ENCODE measurements at places on chromosomes 2 and 18.

- peak; percentile 85 for DNase-seq
Measured at GRCh38 chr2:158845859-158846258, 50.7 kb downstream of the DAPL1 start.

- no peak for DNase-seq
Measured at GRCh38 chr2:23449413-23449812, 64.4 kb downstream of the KLHL29 start.

GRCh38 chr2:142179686-142180085, 48.9 kb upstream of the LRP1B start:
- DNase-seq, result no peak

- no peak for DNase-seq
Measured at GRCh38 chr2:133774654-133775015, 206.4 kb upstream of the NCKAP5 start.

- no peak for DNase-seq
Measured at GRCh38 chr18:515838-516237, 15.3 kb upstream of the COLEC12 start.

- DNase-seq, result no peak
Measured at GRCh38 chr2:188668017-188668680, 306.0 kb upstream of the COL3A1 start.

- DNase-seq, result peak; percentile 86
Measured at GRCh38 chr18:50819027-50819727, 639 bp downstream of the MRO start.

- DNase-seq, result peak; percentile 82
Measured at GRCh38 chr2:219309278-219309677, at the start of gene PTPRN. TSS of gene PTPRN (minus strand) at chr2:219309401. CDS start at chr2:219309332, 69 bp downstream.

DNA sequence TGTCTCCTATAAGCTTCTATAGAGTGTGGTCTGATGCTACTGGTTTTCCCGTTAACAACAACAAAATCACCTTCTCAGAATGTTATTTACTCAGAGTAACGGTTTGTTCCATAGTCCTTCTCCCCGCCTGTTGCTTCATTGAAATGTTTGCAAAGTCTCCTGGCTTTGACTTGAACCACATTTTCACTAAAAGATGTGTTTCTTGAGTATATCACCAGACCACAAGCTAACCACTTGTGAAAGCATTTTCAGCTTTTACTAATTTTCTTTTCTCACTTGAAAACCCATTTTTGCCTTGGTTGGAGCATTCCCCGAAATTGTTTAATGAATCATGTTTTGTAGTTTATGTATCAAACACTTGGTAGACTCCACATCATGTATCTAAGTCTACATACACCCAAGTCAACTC, 121.2 kb downstream of the DPP4 start:
- DNase-seq, result no peak

DNA sequence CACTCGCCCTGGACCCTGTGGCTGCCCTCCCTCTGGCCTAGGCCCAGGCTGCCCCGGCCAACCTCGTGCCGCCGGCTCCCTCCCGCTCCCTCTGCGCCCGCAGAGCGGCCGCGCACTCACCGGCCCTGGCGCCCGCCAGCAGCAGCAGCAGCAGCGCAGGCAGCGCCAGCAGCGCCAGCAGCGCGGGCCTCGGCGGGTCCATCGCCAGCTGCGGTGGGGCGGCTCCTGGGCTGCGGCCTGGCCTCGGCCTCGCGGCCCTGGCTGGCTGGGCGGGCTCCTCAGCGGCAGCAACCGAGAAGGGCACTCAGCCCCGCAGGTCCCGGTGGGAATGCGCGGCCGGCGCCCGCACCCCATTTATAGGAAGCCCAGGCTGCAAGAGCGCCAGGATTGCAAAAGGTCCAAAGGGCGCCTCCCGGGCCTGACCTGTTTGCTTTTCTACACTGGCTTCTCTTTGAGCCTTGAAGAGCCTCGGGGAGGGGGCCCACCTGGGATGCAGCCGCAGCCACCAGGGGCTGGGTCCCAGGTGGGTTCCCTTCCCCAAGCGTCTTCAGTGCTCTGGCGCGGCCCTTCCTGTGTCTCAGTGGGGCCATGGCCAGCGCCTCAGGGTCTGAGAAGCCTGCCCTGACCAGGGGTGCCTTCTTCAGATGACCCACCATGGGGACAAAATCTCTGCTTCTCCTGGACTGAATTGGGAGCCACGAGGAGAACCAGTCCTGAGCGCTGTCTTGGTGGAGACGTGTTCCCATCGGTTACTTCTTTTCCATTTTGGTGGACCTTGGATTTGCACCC, at the start of gene APOB:
TSS of gene APOB (minus strand) at position 330 of the 789 bp plus-strand sequence. CDS start at position 202, 128 bp downstream.
- DNase-seq, result no peak

DNA sequence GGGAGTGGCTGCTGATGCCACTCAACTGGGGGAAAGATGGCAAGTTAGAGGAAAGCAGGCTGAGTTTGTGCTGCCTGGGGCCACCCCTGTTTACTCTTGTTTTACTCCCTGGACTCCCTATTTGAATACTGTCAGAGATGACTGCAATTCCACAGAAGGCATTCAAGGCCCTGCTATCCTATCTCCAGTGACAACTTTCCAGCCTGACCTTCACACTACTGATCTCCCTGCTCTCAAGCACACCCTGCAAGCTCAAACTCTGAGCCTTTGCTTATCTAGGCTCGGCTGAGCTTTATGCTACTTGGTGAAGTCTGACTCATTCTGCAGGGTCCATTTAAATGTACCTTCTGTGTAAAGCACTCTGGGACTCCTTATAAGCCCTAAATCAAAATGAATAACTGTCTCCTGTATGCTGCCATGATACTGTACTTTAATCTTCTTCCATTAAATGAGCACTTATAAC, 39.3 kb upstream of the DSG1 start:
- no peak for DNase-seq

DNA sequence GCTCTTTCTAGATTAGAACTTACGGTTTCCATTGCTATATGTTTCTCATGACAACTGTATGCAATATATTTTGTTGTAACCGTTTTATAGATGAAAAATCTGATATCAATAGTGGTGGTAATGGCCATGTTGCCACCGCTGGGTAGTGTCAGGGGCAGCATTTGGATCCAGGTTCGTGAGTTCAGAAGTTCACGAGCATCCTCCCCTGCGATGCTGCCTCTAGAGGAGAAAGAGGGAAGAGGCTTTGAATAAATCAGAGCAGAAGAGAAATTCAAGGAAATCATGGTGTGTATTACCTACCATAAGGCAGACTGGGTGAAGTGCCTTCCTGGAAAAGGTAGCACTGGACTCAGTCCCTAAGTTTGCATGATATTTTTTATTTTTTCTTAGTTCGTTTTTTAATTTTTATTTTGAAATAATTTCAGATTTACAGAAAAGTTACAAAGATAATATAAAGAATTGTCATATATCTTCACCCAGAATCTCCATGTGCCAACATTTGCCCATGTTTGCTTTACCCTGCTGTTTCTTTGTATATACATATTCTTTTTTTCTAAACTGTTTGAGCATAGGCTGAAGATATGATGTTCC, 3.3 kb upstream of the ZBTB7C start:
- DNase-seq, result peak; percentile 91

DNA sequence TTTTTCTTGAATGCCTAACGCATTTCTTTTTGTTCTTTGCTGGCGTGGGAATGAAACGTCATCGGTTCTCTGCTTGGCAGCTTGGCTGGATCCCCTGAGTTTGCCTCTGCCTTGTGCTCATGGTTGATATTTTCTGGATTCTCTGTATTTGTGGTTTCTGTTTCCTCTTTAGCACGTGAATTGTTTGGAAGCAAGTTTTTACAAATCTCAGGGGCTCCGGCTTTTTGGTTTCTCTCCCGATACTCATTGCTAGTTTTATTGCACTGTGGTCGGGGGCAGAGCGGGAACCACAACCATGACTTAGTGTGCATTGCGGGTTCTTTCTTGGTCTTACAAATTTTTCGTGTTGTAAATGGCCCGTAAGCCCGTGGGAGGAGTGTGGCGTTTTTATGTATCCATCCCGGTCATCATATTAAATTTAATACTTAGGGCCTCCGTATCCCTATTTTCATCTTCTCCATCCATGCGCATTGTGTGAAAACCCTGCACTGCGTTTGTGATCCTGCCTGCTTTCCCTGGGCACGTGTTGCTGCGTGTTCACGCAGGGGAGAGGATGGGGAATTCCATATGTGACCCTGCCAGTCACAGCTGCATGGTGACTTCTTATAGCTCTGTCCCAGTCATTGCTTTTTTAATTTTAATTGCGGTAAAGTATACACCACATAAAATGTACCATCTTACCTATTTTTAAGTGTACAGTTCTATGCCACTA, 9.4 kb downstream of the RAMP1 start:
- no peak for DNase-seq

- DNase-seq, result no peak
Measured at GRCh38 chr2:236081171-236081570, 87.0 kb downstream of the GBX2 start.

GRCh38 chr18:51029694-51030536, at the start of gene SMAD4:
TSS of gene SMAD4 (plus strand) at chr18:51030213. CDS start at chr18:51047047, 16,834 bp downstream.
- DNase-seq, result peak; percentile 100

DNA sequence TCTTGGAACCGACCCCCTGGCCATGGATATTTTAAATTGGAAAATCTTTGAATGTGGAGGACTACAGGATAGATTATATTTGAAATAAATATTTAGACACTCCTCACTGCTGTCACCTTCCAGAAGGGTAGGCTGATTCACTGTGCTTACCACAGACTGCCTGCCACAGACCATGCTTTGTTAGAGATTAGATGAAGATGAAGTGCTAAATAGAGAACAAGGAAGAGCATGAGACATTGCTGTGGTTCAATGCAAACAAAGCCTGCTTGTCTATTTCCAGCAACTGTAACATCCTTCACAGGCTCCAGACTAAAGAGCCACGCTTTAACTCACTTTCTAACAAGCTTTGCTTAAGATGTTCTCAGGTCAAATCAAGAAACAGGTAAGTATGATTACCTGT, 81.0 kb upstream of the TMEM17 start:
- no peak for DNase-seq

DNA sequence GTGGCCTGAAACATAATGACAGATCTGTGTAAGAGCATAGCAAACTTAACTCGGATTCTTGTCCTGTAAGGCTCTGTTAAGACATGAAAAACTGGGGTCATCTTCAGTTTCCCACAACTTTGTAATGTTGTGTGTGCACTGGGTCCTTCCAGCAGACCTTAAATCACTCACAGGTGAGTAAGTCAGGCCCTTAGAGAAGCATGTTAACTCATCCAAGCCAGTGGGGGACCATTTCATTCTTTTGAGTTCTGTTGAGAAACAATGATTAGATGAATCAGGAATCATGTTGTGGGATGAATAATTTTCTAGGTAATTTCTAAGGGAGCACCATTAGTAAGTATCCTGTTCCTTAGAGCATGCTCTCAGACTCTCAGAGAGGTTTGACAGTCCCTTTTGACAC, 167.1 kb downstream of the ESCO1 start:
- no peak for DNase-seq

DNA sequence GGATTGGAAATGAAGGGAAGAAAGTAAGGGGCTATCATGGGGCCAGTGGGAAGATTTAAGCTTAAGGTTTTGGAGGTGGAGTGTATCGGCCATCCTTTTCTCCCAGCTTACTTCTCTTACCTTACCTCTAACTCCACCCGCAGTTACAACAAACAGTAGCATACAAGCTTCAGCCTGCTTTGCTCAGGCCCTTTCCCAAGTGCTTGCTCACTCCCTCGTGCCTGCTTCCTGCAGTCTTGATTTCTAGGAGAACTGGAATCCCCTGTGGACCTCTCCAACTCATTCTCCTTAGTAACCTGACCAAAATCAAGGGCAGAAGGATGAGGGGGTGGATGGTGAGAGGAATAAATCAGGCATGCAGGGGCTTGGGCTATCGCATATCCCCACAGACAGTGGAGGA, 5.8 kb upstream of the LYG2 start:
- DNase-seq, result no peak

- no peak for DNase-seq
Measured at GRCh38 chr2:237279012-237279768, 134.8 kb downstream of the COL6A3 start.

DNA sequence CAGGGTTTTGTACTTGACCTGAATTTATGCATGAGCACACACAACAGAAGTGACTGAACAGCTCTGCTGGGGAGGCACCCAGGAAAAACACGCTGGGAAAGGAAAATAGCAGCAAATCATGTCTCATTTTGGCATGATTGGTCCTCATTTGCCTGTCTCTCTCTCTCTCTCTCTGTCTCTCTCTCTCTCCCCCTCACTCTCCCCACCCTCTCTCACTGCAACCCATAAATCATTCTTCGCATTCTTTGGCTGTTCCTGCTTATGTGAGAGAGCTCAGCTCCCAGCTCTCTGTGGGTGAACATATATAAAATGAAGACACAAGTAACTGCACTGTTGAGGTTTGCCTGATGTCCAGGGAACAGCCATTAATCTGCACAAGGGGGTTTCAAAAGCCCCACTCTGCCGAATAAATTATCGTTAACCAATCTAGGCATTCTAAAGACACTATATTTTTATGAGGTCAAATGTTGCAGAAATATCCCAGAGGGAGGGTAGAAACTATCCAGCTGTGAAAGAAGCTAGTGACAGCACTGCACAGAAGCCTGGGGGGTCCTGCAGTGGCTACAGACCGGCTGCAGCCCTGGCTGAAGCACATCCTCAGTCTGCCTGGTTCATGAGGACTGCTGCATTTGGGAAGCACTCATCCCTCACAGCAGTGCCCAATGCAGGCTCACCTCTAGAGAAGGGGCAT, 260.3 kb downstream of the AFF3 start:
- peak; percentile 85 for DNase-seq

DNA sequence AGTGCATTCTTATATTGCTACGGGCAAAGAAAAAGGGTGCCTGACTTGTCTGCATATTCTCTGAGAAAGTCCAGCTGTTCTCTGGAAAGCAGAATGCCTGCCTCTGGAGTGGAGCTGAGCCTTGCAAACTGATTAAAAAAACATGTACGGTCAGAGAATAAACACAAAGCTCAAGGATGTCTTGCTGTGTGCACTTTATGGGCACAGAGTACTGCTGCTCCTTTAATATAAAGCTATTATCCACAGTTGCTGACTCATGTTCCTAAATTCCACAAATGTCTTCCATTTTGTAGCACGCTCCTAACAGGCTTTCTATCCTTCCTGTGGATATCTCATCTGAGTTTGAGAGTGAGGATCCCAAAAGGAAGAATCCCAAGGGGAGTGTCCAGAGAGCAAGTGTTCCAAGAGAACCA, 229.0 kb downstream of the MREG start:
- DNase-seq, result no peak

DNA sequence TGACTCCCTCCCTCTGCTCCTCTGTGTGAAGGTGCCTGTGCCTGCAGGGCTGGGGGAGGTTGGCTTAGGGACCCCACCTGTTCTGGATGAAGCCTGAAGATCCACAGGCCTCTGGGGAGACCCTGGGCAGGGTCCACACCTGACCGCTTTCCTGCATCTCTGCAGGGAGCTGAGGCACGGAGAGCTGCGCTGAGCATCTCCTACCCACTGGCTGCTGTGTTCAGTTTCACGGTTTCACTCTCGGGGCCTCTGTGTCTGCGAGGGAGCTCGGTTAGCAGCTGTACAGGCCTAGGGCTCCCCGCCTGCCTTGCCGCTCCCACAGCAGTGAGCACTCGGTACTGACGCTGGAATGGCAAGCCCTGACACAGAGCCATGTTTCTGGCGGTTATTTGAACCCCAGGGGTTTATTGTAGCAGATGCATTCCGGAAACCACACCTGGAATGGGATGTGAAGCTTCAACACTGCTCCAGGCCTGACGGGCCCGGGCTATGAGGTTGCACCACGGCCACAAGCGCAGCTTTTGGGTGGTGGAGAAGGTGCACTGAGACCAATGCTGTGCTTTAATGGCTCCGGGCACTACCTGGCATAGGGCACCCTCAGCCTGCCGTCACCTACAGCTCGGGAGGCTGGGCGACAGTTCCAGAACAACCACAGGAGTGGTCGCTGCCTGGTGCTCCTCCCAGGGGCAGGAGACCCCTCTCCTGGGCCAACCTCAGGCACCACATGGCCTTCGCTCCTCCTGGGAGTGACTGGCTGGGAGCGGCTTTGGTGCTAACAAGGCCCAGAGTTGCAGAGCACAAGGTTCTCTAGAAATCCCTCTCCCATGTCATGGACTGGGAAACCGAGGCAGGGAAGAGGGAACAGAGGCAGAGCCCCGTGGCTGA, 257.9 kb downstream of the NDUFA10 start:
- DNase-seq, result no peak
